ENCODE measurements at places on chromosomes 6 and 20. TPM values are rescaled to one million over a fixed set of nuclear protein-coding genes. Genes with fewer than 3 reads are reported as not detected.

Gene CFAP206
- total RNA-seq = 1.9 TPM

Gene PDYN
- not detected for total RNA-seq

Gene UBE2C
- total RNA-seq = 38.8 TPM

Gene HRH3
- total RNA-seq = not detected

Gene OR12D3
- total RNA-seq = not detected

Gene BMP5
- total RNA-seq = not detected

DNA sequence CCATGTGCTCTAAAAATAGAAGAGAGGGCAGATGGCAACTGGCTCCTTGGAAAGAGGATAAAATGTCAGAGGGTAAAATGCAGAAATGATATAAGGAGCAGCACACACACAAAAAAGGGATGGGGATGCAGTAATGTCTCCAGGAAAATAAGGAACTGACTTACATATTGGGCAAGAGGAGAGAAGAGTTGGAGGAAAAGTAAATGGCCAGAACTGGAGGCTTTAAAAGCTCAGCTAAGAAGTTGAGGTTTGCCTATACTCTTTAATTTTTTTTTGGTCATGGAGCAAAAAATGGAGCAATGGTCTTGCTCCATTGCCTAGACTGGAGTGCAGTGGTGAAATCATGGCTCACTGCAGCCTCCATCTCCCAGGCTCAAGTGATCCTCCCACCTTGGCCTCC lies 93.7 kb downstream of the SULF2 start:
- peak; percentile 48 for DNase-seq

DNA sequence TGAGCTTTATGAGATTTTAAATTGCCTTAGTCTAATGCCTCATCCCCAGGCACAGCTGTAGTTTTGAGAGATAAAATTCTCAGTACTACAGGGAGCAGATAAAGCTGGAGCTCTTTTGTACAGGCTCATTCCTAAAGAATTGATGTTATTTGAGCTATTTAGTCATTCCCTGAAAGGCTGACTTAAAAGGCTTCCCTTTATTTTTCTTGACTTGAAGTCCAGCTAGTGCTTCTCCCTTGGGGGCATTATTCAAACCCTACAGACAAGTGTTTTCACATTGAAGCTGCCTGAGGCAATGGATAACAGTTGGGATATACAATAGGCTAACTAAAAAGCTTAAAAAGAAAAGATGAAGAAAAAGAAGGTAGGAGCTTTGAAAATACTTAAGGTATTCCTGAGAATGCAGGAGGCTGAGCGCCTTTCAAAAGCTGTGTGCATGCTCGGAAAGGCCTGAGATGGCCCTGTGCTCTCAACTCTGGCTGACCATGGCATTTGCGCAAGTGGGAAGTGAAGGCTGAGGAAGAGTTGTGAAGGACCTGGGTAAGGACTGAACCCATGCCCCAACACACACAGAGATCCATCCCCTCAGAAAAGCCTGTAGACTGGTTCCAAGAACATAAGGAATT lies 315.1 kb downstream of the SMOC2 start:
- no peak for DNase-seq

- no peak for DNase-seq
Observed at GRCh38 chr6:11233673-11234573, 1.5 kb upstream of the NEDD9 start.

- DNase-seq = no peak
Observed at GRCh38 chr6:144630857-144631256, 345.7 kb downstream of the UTRN start.

GRCh38 chr6:139473731-139474130 lies 99.3 kb upstream of the CITED2 start:
- DNase-seq = peak; percentile 17

- no peak for DNase-seq
Observed at GRCh38 chr6:157891544-157892362, 68.7 kb downstream of the SNX9 start.

- no peak for DNase-seq
Observed at GRCh38 chr6:109182578-109182977, 87.3 kb downstream of the CEP57L1 start.

DNA sequence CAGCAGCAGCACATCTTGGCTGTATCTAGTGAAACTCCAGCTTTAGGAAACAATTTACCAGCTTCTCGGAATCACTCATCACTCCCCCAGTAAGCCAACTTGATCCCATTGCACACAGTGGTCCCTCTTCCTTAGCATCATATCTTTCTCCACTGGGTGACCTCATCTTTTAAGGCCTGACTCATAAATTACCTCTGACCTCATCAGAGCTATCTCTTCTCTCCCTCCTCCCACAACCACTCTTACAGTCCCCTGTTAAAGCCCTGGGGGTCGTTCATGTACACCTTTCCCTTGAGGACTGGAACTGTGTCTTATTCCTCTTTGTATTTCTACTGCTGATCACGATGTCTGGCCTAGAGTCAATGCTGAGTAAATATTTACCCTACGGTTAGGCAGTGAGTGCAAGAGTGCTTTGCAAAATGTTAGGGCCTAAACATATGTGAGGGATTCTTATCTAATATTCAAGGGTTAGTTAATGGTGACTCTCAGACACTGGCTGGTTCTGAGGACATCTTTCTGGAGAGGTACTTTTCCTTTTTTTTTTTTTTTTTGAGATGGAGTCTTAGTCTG lies 187.2 kb downstream of the LRFN2 start:
- no peak for DNase-seq

GRCh38 chr6:18260448-18261106 lies 3.8 kb downstream of the DEK start:
- peak; percentile 70 for DNase-seq

- DNase-seq = no peak
Observed at GRCh38 chr20:57215826-57216471, 50.5 kb downstream of the BMP7 start.

DNA sequence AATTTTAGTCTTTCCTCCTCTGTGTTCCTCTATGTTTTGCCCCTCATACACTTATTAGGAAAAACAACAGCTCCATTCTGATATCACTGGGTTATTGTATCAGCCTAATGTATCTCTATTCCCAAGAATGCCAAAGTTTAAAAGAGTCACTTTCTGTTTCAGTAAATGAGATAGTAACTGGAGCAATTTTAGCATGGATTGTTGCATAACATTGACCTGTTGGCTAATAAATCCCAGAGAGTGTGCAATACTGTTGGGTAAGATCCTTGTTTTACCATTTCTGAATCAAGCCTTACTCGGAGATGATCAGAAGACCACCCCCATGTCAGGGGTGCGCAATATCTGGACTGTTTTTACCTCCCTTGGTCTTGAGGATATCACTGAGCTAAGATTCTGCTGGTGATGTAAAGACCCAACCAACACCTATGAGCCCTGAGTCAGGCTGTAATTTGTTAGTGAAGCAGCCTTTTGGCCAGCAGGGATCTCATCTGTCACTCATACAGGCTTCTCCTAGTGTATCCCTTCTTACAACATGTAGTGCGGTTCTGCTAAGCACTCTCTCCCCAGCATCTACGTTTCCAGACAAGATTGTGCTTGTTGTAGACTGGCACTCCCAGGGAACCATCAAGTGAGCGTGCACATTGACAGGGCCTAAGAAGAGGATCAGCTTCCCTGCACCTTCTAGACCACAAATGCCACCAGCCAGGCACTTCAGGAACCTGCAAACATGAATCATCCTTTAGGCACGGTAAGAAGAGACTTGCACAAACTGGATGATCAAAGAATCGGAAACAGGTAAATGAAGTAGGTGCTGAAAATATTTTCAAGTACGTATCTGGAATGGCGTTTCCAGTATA lies 11.5 kb upstream of the IPCEF1 start:
- no peak for DNase-seq

DNA sequence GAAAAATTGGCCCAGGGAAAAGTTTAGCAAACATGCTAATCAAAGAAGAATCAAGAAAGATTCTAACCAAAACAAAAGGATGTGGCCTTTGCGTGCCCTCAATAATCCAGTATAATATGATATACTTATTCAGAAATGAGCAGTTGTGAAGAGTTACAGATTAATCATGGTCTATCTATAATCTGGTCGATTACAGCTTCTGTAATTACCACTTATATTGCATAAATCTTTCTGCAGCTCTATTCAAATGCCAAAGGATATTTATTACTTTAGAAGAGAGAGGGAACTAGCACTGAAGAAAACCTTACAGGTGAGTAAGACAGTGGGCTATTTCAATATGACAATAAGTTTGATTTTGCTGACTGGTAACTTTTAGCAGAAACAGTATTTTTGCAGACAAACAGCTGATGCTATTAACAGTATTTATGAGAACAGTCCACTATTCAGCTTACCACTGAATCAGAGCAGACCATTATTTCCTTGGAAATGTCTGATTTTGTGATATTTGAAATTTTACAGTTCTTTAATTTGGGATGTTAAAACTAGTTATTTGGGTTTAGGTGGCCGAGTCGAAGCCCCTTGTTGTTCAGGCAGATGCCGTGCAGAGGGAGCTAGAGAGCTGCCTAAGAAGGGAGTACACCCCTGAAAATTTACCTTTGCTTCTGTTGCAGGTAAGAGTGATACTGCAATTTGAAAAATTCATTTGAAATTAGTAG lies 92.2 kb downstream of the CEP57L1 start:
- DNase-seq = peak; percentile 62

DNA sequence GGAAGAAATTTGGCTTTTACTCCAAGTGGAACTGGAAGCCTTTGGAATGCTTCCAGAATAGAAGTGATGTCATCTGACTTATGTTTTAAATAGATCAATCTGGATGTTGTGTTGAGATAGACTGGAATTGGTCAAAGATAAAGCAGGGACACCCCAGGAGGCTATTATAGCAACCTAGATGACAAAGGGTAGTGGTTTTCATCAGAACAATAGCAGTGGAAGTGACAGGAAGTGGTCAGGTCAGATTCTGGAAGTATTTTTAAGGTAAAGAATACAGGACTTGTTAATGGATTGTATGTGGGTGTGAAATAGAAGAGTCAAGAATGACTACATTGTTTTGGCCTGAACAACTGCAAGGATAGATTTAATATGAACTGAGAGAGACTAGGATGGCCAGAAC lies 191.4 kb downstream of the ADGRB3 start:
- DNase-seq = no peak

DNA sequence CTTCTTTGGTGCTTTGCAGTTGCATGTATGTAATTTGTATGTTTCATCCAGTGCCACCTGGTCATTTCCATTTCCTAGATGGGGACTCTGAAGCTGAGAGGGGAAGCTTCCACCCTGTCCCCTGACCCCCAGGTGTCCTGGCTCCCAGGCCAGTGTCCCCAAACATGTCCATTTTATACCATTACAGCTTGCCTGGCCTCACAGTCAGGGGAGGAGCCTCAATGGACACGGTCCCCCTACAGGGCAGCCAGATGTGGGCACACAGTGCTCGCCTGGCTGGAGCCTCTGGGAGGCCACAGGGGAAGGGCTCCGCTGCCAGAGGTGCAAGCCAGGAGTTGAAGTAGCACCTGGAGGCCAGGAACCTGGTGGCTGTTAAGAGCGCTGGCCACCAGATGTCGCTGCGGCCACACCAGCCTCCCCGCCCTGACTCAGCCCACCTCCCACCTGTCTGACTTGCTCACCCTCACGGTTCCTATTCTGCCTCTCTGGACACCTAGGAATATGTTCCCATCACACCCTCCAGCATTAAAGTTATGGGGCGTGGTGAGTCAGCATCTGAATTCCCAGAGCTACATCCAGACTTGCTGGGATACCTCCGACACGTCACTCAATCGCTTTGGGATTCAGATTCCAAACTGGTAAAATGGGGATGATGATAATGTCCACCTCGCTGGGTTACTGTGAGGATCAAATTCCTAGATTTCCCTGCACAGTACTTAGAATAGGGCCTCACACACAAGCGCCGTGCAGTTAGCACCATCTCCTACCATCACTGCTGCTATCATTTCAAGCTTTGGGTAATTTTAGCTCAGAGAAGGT lies 107.4 kb downstream of the SULF2 start:
- DNase-seq = peak; percentile 50

- peak; percentile 78 for DNase-seq
Observed at GRCh38 chr6:136037876-136038460, 186.5 kb downstream of the PDE7B start.

DNA sequence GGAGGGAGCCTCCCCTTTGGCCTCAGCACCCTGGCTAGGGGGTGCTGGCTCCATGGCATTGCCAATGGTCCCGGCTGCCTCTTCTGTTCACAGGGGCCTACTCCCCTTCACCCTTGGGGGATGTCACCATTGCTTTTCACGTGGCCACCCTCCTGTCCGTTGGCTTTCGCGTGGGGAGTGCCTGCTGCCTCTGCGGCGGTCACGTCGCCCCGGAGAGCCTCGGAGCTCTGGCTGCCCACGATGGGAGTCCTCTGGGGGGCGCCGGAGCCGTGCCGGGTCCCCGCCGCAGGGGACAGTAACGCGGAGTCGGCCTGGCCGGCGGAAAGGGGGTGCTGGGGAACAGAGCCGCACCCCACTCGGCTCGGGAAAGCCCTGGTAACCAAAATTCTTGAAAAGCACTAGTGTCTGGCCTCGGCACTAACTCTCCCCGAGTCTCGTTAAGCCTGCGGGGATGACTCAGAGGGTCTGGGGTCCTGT lies 661 bp upstream of the HEBP2 start:
- peak; percentile 43 for DNase-seq

- DNase-seq = no peak
Observed at GRCh38 chr6:40398810-40399477, 188.2 kb downstream of the LRFN2 start.

- DNase-seq = no peak
Observed at GRCh38 chr6:7933794-7934193, 23.2 kb upstream of the TXNDC5 start.

- no peak for DNase-seq
Observed at GRCh38 chr6:26561533-26562466, 23.6 kb downstream of the HMGN4 start.

GRCh38 chr20:38680500-38681306 lies 43.6 kb upstream of the SLC32A1 start:
- DNase-seq = peak; percentile 51

- DNase-seq = peak; percentile 62
Observed at GRCh38 chr20:1734269-1734858, 76.8 kb upstream of the SIRPG start.

DNA sequence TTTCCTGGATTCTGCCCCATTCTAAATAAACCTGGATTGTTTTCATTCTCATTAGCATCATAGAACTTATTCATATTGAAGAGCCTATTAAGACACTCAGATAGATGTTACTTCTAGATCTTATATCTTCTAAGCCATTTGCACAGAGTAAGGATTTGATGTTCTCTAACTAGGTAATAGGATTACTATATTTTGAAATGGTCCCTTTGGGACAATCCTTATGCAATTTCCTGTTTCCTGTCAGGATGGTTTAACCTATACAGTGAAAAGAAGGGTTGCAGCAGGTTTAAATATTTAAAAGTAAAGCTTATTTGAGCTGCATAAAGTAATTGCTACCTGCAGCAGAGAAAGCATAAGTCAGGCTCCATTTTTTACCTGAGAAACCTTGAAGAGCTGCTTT lies 860.1 kb downstream of the TFAP2A start:
- no peak for DNase-seq

GRCh38 chr6:166989427-166990032 lies 9.7 kb upstream of the CEP43 start:
- peak; percentile 71 for DNase-seq

GRCh38 chr20:49319208-49319809 lies 41.5 kb upstream of the ZNFX1 start:
- no peak for DNase-seq
